OCI-LY7 (cell line): ENCODE measurements at places on chromosomes 1 and 21. TPM values are rescaled to one million over a fixed set of nuclear protein-coding genes. Genes with fewer than 3 reads are reported as not detected.

Gene LCE1C
- not detected in 2 replicates for total RNA-seq

Gene DESI2
- total RNA-seq: 57.5 and 58.8 TPM in 2 replicates

DNA sequence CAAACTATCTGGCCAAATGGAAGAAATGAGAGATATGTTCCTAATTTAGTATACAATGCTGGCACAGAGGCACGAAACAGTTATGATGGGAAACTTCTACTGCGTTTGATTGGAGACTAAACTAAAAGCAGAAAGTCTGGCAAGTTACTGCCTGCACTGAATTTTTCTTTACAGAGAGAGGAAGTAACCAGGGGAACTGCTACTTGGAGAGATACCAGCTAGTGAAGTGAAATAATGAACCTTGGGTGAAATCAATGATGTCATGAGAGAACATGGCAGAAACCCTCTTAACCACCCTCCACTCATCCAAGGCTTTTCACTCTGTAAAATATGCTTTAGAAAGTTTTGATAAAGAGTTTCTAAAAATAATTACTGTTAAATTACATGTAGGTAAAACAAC, 29.3 kb downstream of the NIBAN1 start:
- DNase-seq: no peak

GRCh38 chr1:220698607-220699016, 8.4 kb downstream of the C1orf115 start:
- DNase-seq: no peak

DNA sequence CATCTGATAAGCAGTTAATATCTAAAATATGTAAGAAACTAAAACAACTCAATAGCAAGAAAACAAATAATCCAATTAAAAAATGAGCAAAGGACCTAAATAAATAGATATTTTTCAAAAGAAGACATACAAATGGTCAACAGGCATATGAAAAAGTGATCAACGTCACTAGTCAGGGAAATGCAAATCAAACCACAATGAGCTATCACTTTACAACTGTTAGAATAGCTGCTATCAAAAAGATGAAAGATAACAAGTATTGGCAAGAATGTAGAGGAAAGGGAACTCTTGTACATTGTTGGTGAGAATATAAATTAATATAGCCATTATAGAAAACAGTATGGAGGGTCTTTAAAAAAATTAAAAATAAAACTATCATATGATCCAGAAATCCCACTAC, 40.7 kb upstream of the NEK7 start:
- DNase-seq: no peak

GRCh38 chr21:31636874-31637273, 22.6 kb upstream of the SOD1 start:
- DNase-seq: no peak

DNA sequence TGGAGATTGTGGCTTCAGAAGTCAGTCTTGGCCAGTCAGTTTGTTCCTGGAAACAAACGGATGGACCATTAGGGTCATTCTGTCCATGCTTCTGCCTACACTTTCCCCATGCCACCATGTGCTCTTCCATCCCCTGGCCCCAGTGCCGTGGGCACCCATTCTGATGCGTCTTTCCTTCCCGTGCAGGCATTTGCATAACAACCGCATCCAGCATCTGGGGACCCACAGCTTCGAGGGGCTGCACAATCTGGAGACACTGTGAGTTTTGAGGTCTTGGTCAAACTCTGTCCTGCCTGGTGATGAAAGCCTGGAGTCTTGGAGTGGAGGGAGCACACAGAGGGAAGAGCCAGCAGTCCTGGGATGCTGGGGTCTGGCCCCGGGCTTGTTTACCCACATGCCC, 61.1 kb downstream of the UBE2T start:
- DNase-seq: no peak
